ENCODE measurements at places on chromosomes 6 and 20.

GRCh38 chr20:60046011-60046413 lies 87.8 kb downstream of the CDH26 start:
- no peak for DNase-seq

DNA sequence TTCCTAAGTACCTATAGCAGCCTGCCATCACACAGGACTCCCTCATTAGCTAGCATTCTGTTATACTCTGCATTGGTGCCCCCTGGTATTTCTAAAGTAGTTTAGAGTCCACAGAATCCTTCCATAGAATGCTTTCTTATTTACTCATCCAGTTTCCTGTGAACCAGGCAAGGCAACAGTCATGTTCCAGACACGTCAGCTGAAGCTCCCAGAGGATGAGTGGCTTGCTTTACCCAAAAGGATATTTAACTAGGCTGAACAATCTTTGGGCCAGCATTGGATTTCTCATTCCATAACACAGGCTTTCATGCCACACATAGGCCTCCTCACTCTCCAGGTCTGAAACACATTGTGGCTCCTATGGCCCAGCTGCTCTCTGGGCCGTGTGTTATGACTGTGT lies 203.8 kb upstream of the MAP3K7 start:
- no peak for DNase-seq

GRCh38 chr6:50826803-50827202 lies 8.1 kb downstream of the TFAP2B start:
- DNase-seq, result no peak

GRCh38 chr6:38184585-38185080 lies 365.1 kb downstream of the ZFAND3 start:
- DNase-seq, result no peak

GRCh38 chr6:5279891-5280338 lies 18.6 kb downstream of the FARS2 start:
- no peak for DNase-seq

GRCh38 chr6:3585320-3585935 lies 128.6 kb upstream of the SLC22A23 start:
- no peak for DNase-seq

Measured in MM.1S (cell line).